ENCODE measurements at places on chromosomes 12 and 14. TPM values are rescaled to one million over a fixed set of nuclear protein-coding genes. Genes with fewer than 3 reads are reported as not detected.

MORN3 gene
- not detected for total RNA-seq

CLSTN3 gene
- total RNA-seq, result 4.0 TPM

ZFHX2 gene
- total RNA-seq, result 1.1 TPM

- DNase-seq, result no peak
Measured at GRCh38 chr14:36655963-36656686, 5.5 kb upstream of the PAX9 start.

DNA sequence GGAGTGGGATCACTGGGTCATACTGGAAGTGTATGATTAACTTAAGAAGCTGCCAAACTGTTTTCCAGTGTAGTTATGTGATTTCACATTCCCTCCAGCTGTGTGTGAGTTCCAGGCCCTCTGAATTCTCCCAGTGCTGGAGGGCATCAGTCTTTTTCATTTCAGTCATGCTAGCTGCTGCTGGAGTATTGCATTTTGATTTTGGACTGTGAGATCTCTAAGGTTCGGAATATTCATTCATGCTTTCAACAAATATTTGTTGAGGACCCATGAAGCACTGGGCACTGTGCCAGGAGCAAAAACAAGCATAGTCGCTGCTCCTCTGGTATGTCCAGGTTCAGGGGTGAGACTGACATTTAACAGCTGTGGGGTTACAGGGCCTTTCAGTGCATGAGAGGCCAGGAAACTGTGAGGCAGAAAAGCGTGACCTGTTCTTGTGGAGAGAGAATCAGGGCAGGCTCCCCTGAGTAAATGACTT lies 133.2 kb downstream of the SCARB1 start:
- DNase-seq, result peak; percentile 58

- no peak for DNase-seq
Measured at GRCh38 chr12:64650762-64651161, 40.5 kb downstream of the RASSF3 start.

DNA sequence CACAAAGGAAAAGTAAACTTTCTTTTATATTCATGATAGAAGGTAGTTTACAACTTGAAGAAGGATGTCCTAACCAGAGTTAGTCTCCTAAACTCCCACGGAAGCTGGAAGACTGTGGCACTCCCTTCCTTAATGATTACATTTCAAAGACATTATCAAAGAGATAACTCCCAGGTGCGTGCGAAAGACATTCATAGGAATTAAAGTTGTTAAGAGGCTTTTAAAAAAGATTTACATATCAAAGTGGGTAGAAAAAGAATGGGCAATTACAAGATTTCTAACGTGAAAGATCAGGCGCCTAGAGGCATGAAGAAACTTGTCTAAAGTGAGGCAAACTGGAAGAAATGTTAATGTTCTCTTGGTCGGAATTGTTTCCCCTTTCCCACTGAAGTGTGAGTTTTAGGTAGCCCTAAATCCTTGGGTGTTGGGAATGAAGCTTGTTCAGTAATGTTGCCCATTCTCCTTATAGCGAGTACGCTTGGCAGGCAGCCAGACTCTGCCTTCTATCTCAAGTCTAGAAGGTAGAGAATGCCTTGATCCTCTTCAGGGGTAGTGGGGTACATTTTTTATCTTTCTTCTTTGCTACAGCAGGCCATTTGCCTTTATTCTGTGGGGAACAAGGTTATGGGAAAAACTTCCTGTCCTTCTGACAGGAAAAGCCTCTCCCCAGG lies 642.0 kb downstream of the SLC6A15 start:
- DNase-seq, result no peak

DNA sequence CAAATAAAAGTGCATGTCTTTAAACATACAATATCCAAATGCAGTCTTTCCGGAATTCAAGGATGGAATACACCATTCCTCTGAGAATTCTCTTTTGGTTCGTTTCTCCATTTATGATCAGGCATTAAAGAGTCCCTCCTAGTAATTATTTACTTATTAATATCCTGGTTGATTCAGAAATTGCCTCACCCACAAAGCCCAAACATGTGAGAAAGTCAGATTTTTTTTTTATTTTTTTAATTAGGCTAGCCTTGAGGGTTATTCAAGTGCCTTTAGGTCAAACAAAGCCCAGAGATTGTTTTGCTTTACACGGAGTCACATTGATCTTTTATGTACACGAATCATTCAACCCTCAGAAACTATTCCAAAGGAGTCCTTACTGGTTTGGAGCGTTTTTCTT lies 6.4 kb upstream of the TSPAN8 start:
- DNase-seq, result no peak

DNA sequence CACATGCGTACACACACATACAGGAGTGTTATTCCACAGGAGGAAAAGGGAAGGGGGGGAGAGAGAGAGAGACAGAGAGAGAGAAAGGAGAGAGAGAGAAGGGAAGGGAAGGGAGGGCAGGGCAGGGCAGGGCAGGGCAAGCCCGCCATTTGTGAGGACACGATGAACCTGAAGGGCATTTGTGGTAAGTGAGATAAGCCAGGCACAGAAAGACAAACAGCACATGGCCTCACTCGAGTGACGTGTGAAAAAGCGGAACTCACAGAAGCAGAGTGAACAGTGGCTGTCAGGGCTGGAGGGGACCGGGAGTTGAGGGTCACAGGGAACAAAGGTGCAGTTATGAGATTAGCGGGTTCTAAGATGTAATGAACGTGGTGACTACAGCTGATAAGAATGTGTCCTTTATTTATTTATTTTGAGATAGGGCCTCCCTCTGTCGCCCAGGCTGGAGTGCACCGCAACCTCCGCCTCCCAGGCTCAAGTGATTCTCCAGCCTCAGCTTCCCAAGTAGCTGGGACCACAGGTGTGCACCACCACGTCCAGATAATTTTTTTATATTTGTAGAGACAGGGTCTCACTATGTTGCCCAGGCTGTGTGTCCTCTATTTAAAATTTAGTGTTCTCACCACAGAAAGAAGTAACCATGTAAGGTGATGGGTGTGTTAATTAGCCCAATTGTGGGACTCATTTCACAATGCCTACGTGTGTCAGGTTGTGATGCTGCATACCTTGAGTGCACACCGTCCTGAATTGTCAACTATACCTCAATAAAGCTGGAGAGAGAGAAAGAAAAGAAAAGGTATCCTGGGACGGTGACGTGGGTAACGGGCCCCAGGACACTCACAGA lies 18.7 kb upstream of the FBRSL1 start:
- no peak for DNase-seq

- no peak for DNase-seq
Measured at GRCh38 chr12:116982791-116983411, 72.2 kb downstream of the FBXW8 start.
